ENCODE measurements at places on chromosomes 11 and 22. TPM values are rescaled to one million over a fixed set of nuclear protein-coding genes. Genes with fewer than 3 reads are reported as not detected.

Gene GDPD4
- total RNA-seq: not detected

Gene CECR2
- total RNA-seq: under 0.01 TPM

Gene GGTLC2
- not detected for total RNA-seq

Gene DDI1
- total RNA-seq: not detected

DNA sequence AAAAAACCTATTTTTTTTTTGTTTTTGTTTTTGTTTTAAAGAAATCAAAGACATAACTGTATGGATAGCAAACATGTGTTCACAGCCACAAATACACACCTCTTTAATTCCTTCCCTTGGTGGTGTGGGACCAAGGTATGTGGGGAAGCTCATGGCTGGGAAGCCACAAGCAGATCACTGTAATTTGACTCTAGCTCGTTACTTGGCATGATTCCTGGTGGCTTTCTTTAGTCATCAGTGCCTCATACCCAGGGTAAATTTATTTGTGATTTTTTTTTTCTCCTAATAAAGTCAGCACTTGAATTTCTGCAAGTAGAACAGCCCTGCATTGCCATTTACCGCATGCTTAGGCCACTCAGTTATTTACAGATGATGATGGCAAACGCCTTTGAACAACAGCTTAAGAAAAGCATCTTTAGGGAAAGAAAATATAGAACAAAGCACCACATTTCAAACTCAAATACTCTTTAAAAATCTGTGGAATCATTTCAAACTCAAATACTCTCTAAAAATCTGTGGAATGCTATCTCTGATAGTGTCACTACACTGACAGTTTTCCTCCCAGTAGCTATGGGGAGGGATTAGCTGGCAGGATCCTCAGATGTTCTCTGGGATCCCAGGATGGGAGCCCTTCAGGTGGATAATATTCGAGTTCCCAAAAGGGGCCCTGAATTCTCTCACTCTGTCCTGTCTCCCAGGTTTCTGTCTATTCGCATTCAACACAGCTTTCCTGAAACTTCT lies 687.2 kb downstream of the OPCML start:
- DNase-seq: no peak

- no peak for DNase-seq
Measured at GRCh38 chr22:49048591-49048990, 779.1 kb downstream of the BRD1 start.

- no peak for DNase-seq
Measured at GRCh38 chr11:108732395-108732794, 67.5 kb downstream of the DDX10 start.

DNA sequence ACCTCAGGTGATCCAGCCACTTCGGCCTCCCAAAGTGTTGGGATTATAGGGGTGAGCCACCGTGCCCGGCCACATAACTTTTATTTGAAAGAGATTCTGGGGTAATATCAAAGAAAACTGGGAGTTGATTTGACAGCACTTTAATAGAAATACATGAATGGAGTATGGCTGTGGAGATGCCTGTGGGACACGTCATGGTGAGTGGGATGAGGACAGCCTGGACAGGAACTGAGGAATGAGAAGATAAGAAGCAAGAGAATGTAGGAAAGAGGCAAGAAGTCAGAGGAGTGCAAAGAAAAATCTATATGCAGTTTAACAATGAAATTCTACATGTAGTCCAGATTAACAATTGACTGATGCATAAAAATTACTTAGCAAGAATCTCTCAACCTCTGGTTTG lies 31.0 kb downstream of the SLC22A6 start:
- DNase-seq: no peak

- DNase-seq: no peak
Measured at GRCh38 chr11:118418766-118419165, 17.4 kb downstream of the ATP5MG start.

- DNase-seq: no peak
Measured at GRCh38 chr11:19407677-19408270, 167.0 kb upstream of the E2F8 start.
